ENCODE measurements at places on chromosomes 6 and 20. TPM values are rescaled to one million over a fixed set of nuclear protein-coding genes. Genes with fewer than 3 reads are reported as not detected.

DNA sequence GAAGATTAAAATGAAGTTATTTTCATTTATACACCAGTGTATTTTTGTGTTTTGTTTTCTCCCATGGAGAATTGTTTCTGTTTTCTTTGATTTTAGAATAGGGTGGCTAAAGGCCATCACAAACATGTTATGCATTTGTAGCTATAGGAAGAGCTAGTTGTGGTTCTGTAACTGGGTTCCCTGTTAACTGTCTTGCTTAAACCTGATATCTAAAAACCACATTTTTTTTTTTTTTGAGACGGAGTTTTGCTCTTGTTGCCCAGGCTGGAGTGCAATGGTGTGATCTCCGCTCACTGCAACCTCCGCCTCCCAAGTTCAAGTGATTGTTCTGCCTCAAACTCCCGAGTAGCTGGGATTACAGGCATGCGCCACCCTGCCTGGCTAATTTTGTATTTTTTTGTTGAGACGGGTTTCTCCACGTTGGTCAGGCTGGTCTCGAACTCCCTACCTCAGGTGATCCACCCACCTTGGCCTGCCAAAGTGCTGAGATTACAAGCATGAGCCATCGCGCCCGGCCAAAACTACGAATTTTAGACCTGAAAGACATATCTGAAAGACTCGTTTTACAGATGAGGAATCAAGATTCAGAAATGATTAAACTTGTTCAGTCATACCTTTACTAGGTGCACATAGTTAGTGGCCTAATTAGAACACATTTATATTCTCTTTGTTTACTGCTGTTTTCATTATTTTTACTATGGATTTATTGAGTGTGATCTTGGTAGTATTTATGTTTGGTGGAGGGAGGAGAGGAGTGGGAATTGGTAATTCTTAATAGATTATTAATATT is 18.0 kb downstream of the SCAF8 start:
- no peak for DNase-seq

DNA sequence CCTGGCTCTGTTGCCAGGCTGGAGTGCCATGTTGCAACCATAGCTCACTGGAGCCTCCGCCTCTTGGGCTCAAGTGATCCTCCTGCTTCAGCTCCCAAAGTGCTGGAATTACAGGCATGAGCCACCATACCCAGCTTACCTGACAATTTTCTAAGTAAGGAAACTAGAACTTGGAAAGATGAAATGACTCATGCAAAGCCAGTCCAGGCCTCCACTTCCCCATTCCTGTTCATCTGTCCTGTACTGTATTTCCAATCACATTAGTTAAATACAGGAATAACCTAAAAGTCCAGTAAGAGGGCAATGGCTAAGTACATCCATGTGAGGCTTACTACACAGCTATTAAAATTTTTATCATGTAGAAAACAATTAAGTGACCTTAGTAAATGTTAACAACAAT is 8.3 kb upstream of the ADGB start:
- DNase-seq, result no peak

GRCh38 chr6:138727182-138727581 is 46.4 kb upstream of the CCDC28A start:
- no peak for DNase-seq

The PAX1 gene
- polyA plus RNA-seq, result 0.14 TPM

DNA sequence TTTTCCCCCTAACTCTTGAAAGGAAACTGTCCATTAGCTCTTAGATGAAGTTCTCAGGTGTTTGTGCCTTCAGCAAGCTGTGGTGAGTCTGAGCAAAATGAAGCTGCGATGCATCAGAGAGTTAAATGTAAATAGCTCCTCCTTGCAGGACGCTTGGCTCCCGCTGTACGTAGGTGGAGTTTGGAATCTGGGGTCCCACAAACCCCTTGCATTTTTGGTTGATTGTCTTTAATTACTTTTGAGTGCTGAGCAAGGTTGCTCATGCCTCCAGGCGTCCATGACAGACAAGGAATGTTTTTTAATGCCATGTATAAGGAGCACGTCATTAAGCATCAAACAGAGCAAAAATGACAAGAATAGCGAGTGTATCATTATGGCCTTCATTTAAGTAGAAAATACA is 300.5 kb downstream of the TFAP2C start:
- no peak for DNase-seq

- no peak for DNase-seq
Measured at GRCh38 chr6:48429021-48429420, 318.0 kb upstream of the PTCHD4 start.

- no peak for DNase-seq
Measured at GRCh38 chr20:4326195-4327065, 311.1 kb upstream of the RNF24 start.

DNA sequence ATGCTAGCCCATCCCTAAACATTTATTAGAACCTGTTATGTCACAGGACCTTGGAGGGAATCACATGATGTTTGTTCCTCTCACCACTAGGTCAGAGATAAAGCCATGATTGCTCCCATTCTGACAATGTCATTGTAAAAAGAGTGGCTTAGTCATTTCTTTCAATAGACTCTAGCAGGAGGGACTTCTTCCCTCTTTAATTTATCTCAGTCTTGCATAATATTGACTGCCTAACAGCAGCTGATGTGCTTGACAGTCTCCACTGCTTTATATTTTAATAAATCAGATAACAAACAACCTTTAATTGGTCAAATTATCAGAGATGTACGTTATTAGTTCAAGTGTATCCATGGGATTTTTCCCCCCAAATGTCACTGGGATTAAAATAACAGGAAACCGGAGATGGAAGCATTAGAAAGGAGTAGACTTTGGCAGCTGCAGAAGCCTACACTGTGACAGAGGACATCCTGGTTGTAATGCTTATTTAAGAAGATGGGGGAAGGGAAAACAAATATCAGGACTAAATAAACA is 39.6 kb downstream of the LAMA4 start:
- DNase-seq, result no peak

DNA sequence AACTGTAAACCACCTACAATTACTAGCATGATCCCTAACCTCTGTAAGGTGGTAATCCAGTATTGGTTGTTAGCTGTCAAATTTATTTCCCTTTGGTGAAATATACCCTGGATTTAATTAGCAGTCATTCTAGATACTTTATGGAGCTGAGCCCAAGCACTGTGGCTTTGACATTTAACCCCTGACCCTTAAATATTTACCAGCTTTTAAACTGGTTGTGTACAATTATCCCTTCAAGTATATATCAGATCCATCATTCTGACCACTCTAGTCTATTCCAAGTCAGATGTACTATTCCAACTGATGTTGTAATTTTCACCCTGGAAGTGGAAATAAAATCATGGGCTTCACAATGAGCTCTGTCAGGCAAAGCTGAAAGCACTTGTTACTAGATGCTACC is 229.6 kb downstream of the FOXC1 start:
- DNase-seq, result no peak

The CITED2 gene
- polyA plus RNA-seq, result 104 TPM

DNA sequence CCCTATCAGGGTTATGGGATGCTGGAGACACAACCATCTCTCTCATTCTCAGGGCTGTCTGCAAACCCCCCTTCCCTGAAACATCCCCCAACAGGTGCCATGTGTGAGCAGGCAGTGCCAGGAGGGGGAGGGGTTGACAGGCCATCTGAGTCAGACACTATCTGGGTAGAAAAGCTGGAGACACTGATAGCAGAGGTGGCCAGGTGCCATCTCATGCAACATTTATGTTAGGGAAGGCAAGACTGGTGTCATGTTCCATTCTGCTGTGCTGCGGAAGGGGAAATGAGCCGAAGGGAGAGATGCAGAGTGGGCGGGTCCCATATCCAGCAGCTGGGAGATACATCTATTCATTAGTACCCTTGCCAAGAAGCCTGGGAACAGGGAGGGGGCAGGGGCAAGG is 3.5 kb downstream of the LHFPL5 start:
- DNase-seq, result no peak

- no peak for DNase-seq
Measured at GRCh38 chr20:64048402-64049044, 916 bp downstream of the SOX18 start.

- DNase-seq, result no peak
Measured at GRCh38 chr6:164528539-164528938, 780.9 kb downstream of the C6orf118 start.

DNA sequence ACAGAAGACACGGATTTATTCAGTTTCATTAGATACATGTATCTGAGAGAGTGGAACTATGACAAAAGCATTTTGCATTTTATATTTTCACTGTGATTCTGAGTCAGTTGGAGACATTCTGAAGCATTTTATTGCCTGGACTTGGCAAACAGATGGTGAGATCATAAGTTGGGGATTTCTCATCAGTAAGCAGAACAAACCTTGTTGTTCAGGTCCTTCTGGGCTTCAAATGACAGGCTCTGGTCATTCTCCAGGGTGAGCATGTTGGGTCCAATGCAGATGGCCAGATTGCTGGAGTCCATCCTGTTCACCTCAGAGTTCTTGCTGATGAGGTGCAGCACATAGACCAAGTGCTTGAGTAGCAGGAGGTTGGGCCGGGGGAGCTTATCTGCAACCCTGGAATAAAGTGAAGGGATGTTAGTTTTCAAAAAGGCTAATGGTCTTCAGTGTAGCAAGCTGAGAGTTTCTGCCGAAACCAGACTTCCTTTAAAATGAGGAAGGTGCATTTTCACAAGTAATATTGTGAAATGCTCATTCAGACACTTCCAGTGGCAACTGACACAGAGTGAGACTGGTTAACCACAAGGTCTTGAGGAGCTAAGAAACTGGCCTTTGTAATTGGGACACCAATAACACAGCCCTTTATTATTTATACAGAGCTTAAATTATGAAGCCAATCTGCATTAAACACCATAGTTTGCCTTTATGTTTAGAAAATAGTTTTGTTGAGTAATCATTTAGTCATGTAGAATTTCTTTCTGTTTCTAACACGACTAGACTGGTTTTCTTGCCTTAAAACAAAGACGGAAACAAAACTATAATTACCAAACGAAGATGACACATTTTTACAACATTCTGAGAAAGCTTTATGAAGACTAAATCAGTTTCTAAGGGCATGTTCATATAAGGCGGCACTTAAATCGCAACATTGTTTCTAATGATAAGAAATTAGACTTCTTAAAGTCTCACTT is 5.6 kb downstream of the TAGAP start:
- no peak for DNase-seq

The PCK1 gene
- polyA plus RNA-seq, result 17.8 TPM

DNA sequence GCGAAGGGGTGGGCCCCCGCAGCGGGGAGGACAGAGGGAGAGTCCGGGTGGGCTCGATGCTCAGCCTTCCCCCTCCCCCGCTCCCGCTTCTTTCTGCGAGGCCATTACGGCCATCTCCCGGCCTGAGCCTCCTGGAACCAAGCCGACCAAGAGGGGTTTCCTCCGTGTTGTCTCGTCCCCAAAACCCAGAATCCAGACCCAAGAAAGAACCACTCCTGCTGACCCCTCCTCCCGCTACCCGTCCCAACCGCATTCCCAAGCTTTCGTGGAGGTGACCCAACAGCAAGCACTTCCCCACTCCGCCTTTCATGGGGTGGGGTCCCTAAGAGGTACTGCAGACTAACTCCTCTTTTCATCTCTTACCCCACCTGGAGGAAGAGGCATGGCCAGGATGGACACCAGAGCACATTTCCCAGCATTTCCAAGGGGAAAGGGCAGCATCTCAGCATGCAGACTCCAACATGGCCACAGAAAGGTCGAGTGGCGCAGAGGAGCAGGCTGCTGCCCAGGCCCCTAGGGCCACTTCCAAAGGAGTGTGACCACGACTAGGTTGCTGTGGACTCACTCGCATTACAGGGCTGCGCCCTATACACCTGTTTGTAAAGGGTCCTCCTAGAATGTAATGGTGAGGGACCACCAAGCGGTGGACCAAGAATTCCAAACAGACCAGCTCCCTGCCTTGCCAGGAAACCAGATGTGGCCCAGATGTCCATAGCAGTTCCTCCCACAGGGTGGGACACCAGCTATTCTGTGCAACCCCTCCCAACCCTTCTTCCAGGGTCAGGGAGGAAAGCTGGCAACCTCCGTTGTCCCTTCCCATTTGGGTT is 53.4 kb downstream of the MRPL14 start:
- DNase-seq, result no peak

GRCh38 chr6:116447496-116448011 is 13.6 kb upstream of the CALHM6 start:
- no peak for DNase-seq

DNA sequence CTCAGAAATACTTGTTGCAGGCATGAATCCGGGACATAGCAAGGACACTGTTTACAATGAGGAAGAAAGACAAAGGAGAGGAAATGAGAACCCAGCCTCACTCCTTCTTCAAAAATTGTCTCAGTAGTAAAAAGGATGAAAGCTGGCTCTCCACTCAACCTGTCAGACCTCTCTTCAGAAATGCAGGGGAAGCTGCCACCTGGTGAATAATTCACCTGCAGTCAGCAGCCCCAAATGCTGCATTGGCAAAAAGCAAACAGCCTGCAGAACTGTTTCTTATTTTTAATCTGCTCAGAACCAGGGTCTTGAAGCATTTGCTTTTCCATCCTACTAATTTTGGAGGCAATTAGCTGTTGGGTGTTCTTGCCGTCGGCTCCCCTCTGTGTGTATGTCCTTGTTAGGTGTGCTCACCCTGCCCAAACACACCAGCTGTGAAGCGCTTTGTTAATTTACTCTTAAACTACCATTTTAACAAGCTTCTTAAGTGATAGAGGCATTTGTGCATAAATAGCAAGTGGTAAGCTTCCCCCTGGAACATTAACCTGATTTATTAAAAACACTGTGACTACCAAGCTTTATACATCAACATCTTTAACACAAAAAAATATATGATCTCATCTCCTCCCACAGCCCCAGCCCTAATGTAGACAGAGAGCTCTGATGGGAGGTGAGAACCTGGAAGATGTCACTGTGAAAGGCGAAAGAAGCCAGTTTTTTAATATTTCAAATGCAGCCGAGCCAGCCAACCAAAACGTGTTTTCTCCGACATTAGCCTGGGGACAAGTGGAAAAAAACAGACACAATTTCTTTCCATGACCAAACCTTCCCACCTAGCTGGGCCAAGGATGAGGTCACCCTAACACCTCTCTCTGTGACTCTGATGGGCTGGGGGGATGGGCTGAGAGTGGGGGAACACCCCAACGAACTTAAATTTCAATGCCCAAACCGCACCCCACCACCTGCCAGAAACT is 451.0 kb upstream of the SULF2 start:
- DNase-seq, result no peak

The HLA-DMA gene
- 6.2 TPM for polyA plus RNA-seq

DNA sequence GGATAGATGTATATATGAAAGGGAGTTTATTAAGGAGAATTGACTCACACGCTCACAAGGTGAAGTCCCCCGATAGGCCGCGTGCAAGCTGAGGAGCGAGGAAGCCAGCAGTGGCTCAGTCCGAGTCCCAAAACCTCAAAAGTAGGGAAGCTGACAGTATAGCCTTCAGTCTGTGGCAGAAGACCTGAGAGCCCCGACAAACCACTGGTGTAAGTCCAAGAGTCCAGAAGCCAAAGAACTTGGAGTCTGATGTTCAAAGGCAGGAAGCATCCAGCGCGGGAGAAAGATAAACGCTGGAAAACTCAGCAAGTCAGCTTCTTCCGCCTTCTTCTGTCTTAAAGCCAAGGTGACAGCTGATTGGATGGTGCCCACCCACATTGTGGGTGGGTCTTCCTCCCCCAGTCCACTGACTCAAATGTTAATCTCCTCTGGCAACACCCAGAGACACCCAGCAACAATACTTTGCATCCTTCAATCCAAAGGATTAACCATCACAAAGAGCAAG is 102.6 kb upstream of the GJE1 start:
- DNase-seq, result no peak

- DNase-seq, result no peak
Measured at GRCh38 chr20:46640536-46641311, 10.5 kb downstream of the SLC13A3 start.

The ZNF831 gene
- 0.11 TPM for polyA plus RNA-seq

- DNase-seq, result no peak
Measured at GRCh38 chr20:63032861-63033793, 26.4 kb upstream of the BHLHE23 start.

GRCh38 chr6:94213226-94213625 is 793.9 kb upstream of the EPHA7 start:
- no peak for DNase-seq

The PTCHD4 gene
- 2.8 TPM for polyA plus RNA-seq

The FBXO5 gene
- 31.9 TPM for polyA plus RNA-seq
